ENCODE measurements at places on chromosomes 2 and 18.

DNA sequence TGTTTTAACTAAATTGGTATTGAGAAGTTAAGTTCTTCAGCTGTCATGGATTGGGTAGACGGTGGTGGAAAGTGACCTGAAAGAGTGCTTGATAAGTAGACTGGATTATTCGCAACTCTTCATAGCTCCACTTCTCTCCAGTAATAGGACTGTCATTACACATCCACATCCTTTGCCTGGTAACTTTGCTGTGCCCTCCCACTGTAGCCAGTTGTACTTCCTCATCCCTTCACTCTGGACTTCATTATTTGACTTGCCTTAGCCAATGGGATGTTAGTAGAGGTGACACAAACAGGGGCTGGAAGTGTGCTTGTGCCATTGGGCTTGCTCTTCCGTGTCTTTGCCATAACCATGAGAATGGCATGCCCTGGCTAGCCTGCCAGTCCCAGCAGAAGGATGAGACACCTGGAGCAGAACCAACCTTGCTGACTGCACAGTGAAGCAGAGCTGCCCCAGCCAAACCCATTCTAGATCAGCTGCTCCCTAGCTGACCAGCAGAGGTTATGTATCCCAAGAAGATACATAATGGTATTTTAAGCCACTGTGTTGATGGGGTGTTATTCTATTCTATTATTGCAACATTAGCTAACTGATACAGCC lies 16.9 kb downstream of the QPCT start:
- DNase-seq = no peak

GRCh38 chr2:201344663-201345366 lies 12.3 kb downstream of the FLACC1 start:
- DNase-seq = no peak

DNA sequence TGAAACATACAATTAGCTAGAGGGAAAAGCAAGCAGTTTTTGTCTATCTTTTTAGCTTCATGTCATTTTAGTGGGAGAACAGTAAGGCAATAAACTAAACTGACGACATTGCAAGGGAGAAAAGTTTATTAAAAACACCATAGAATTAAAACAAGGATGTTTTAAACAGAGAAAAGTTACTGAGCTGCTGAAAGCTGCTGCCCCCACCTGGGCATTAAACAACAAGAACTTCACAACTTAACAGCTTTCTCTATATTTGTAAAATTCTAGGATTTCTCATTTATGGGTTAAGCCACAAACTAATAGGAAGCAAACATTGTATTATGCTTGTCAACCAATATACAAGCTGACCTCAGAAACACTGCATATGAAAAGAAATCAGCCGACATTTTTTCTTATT lies 289.2 kb downstream of the ERBB4 start:
- DNase-seq = no peak

DNA sequence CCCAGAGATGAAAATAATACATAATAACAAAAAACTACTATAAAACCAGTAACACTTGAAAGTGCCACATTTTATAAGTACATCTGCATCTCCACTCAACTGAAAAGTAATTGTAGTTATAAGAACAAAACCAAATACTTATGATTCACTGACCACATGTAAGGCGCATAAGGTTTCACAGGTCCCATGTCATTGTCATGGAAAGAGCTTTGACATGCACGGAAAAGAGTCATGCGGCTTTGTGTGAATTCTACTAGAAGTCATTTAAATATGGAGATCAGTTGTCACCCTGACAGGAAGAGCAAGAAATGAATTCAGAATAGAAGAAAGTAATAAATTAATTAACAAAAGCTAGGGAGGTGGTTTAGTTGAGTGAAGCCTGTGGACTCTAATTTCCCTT lies 459.1 kb downstream of the CDH2 start:
- DNase-seq = no peak

- DNase-seq = no peak
Measured at GRCh38 chr2:99771681-99772333, 282.0 kb upstream of the REV1 start.

- no peak for DNase-seq
Measured at GRCh38 chr2:230068651-230069055, at the start of gene SLC16A14. SLC16A14 (minus strand) TSS chr2:230068924; CDS start chr2:230059352, 9,572 bp downstream.

- DNase-seq = no peak
Measured at GRCh38 chr2:128523457-128523856, 204.8 kb upstream of the HS6ST1 start.

GRCh38 chr2:5495586-5495985 lies 196.6 kb upstream of the SOX11 start:
- no peak for DNase-seq

Measured in stimulated activated CD4-positive, alpha-beta T cell treated with anti-CD3 and anti-CD28 coated beads, Interleukin-1b, Interleukin-23, amount 100 ng/mL, for 24 hours (primary cell).